ENCODE measurements at places on chromosomes 6 and 20.

DNA sequence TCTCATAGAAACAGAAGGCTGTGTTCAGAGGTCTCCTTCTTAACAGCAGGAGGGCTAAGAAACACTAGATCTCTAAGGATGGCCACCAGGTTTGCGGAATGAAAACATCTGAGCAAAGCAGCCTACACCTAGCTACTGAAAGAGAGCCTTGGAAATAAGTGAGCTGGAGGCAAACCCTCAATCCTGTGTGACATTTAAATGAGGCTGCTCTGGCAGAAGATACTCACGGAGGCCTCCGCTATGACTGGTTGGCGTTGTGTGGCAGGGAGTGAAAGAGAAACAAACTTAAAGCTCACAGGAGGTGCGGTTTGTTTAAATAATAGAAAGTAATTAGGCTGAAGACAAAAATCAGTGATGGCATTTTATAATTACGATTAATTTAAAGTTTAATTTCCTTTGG lies 162.0 kb upstream of the RNF217 start:
- no peak for DNase-seq

GRCh38 chr20:10178727-10179313 lies 39.8 kb upstream of the SNAP25 start:
- DNase-seq, result no peak

- DNase-seq, result no peak
Measured at GRCh38 chr20:23456409-23456808, 3.7 kb upstream of the CST11 start.

DNA sequence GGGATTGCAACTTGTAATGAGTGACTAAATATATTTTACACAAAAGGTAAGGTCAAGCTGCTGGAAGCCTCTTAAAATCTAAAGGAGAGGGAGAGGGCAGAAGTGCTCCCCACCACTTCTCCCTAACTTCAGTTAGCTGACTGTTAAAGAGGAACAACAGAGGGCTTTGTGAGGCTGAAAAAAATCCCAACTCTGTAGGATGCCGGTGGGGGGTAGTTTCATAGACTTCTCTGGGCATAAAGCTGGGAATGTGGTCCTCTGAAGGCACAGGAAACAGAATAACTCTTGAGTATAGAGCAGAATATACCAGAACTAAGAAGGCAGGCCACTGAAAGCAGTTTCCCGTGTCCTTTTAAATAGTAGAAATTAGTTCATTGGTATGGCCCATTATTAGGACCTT lies 71.6 kb downstream of the KIF6 start:
- no peak for DNase-seq

DNA sequence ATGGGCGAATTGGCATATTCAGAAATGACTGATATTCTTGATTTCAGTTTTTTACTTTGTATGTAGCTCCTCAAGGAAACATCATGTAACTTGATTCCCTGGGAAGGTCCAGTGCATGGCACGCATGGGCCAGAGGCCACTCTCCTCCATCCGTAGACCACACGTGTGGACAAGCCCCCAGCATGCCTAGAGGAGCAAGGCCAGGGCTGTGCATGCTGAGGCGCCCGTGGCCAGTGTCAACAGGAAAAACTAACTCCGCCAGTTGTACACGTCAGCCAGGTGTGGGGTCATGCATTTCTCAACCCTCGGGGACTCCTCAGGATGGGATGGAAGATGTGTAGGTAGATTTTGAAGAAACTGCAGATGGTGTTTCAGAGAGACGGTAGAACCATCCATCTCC lies 37.8 kb upstream of the CD93 start:
- DNase-seq, result no peak

GRCh38 chr6:131063764-131064272 lies 773 bp upstream of the EPB41L2 start:
- DNase-seq, result no peak

DNA sequence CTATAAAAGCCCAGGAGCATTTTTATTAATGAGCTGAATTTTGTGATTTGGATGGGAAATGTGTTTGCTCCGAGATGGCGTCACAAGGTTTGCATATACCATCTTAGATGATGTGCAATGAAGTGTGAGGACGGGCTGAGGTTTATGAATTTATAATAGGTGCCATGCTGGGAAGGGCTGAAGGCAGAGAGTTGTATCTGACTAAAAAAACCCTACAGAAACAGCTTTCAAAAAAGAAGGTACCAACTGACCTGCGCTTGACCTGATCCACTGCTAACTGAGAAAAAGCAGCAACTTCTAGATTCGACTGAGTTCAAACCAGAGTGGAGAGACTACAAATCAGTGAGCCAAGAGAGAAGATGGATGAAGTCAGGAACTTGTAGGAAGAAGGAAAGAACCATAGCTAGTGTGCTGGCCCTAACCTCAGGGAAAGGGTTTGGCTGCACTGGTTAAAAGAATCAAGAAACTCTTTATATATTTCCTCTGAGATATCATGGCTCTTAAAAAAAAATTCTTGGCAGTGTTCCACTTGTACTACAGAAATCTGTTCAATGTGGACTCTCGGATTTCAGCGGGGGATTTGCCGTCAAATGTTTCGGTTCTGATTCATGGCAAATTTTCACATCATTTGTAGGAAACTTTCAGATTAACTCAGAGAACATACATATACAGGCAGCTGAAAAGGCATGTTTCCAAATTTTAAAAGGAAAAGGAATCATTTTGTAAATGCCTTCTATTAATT lies 56.5 kb upstream of the HDGFL1 start:
- DNase-seq, result no peak

- no peak for DNase-seq
Measured at GRCh38 chr20:23085436-23086055, 578 bp downstream of the CD93 start.

GRCh38 chr6:3527651-3527977 lies 70.8 kb upstream of the SLC22A23 start:
- DNase-seq, result no peak

DNA sequence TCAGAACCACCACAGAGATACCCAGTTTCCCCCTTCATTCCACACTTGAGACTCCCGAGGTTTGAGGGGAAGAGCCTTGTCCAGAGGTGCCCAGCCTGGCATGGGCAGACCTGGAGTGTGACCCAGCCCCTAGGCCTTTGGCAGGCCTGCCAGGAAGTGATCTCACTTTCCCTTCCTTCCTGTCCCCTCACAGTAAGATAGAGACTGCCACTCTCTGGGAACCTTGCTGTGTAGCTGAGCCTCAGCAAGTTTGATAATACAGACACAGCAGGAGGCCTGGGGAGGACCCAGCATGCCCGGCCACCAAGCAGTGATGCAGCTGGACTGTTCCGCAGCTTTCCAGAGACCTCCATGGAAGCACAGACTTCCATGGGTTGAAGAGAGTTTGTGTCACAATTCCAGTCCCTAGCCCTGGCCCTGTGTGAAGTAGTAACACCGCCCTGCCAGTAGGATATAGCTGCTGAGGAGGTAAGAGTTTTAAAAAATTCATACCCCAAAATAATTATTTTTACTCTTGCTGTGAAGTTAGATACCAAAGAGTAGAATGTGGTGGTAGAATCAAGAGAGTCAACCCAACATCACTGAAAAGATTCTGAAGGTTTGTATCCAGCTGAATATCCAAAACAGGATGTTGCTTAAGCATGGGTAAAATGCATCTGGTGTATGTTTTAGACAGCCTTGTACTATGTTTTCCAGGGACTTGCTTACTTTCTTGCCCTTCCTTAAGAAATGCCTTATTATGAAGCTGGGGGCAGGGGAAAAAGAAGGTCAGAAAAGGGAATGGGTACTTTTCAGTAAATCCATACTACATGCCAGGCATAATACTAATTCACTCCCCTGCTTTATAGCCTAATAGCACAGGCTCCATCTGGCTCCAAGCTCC lies 16.3 kb downstream of the PKIG start:
- DNase-seq, result peak; percentile 36

GRCh38 chr6:3410385-3411360 lies 46.2 kb downstream of the SLC22A23 start:
- DNase-seq, result peak; percentile 76

- DNase-seq, result no peak
Measured at GRCh38 chr20:33477386-33478234, 12.3 kb upstream of the CBFA2T2 start.

GRCh38 chr20:48139262-48140041 lies 354.2 kb upstream of the SULF2 start:
- no peak for DNase-seq

GRCh38 chr20:32278199-32278643 lies 770 bp downstream of the KIF3B start:
- peak; percentile 23 for DNase-seq

GRCh38 chr6:14450133-14450504 lies 332.5 kb downstream of the CD83 start:
- no peak for DNase-seq

DNA sequence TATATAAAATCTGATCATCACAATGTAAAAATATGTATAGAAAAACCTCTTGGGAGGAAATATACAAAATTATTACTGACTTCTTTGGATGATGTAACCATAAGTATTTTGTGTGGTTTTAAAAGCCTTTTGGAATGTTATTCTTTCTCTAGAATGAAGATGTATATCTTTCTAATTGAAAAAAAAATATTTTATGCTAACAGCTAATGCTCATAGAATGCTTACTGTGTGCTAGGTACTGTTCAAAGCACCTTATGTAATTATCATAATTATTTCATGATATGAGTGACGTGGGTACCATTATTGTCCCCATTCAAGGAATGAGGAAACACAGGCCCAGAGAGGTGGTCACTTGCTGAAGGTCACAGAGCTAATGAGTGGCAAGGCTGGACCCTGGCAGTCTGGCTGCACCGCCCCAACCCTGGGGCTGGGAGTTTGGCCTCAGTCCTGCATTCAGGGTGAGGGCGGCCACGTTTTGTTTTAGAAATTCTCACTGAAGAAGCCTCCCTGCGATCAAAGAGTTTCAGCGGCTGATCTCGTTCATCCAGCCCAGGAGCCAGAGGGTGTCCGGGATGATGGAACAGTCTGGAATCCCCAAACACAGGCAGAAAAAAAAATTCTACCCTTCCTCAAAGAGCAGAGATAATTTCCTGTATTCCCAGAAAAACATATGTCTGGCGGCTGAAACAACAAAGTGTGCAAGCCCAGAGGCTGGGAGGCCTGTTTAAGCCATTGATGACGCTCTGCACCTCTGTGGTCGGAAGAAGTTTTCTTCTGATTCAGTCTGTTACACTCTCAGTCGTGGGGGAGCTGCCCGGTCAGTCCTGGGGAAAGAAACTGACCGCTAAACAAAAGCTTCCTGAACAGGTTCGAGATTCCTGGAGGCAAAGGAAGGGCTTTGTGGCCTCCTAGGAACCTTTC lies 37.3 kb downstream of the TFEB start:
- DNase-seq, result no peak

DNA sequence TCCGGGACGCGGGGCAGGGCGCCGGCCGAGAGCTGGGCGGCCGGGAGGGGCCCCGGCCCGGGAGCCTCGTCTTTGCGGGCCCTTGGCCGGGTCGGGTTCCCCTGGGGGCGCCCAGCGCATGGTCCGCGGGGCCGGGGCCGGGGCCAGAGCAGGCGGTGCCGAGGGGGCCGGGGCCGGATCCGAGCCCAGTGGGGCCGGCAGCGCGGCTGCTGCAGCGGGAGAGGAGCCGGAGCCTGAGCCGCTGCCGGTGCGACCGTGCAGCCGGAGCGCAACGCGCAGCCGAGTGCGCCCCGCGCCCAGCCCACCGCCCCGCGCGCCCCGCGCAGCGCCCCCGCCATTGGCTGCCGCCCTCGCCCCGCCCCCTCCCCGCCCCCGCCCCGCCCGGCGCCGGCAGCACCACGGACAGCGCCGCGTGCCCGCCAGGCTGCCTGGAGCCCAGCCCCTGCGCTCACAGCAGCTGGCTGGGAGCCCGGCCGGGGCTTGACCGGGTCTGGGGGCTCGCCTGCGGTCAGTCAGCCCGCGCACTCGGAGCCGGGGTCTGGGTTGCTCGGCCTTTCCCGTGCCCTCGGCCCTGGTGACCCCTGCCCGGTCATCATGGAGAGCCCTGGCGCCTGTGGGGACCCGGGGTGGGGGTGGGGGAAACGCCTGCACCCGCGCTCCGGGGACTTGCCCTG lies at the start of gene HRH3:
Gene HRH3 (minus strand): TSS at position 287 of the 674 bp plus-strand sequence. CDS start 308 bp downstream, outside the sequence.
- peak; percentile 67 for DNase-seq

- no peak for DNase-seq
Measured at GRCh38 chr6:75065523-75065922, 140.3 kb downstream of the COL12A1 start.

GRCh38 chr6:157246048-157246630 lies 77.2 kb downstream of the TMEM242 start:
- DNase-seq, result no peak

DNA sequence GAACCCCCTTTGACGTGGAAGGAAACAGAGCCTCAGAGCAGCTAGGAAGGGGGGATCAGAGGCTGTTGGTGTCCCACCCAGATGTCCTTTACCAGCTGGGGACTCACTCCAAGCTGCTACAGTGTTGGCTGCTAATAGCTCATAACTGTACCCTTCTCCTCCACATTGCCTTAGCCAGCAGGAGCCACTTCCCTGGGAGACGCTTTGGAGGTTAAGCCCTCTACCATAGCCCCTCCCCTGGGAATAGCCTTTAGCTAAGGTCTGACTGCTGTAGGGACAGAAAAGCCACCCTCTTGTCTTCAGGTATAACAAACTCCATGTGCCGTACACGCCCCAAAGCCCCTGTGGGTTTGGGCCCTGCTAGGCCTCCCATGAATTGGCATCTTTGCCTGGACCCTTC lies 238.6 kb downstream of the LRFN2 start:
- DNase-seq, result no peak

- no peak for DNase-seq
Measured at GRCh38 chr6:114987281-114987680, 644.5 kb upstream of the HS3ST5 start.

DNA sequence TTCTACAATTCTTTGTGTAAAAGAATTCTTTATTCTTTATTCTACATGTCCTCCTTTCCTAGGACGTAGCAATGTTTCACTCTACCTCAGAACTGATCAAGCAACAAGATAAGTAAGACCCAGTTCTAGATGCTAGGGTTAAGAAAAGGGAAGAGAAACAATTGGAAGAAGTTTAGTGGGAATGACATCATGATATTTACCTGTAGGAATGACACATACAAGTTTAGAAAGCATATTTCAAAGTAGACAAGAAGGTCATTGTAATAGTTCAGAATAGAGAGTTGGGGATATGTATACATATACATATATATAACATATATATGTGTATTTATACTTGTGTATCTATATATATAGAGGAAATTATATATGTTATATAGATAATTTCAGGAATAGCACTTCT lies 43.4 kb upstream of the LRRC1 start:
- DNase-seq, result no peak

GRCh38 chr6:3878048-3878666 lies 29.0 kb downstream of the FAM50B start:
- no peak for DNase-seq

GRCh38 chr6:55963301-55963700 lies 87.9 kb upstream of the BMP5 start:
- no peak for DNase-seq

DNA sequence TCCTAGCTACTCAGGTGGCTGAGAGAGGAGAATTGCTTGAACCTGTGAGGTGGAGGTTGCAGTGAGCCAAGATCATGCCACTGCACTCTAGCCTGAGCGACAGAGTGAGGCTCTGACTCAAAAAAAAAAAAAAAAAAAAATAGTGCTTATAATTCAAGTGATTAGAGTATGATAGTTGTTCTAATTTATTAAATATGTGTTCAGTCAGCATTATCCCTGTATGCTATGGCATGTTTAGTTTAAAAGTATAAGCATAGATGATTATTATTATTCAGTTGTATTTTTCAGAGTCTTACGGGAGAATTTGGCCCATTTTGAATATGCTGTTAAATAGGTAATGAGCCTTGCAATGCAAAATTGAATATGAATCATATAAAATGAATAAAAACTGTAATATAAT lies 64.8 kb downstream of the UBR2 start:
- DNase-seq, result no peak

GRCh38 chr6:17397764-17398194 lies 4.4 kb downstream of the CAP2 start:
- DNase-seq, result no peak

GRCh38 chr20:43751167-43752050 lies 24.6 kb upstream of the GTSF1L start:
- DNase-seq, result peak; percentile 66
